ENCODE measurements at places on chromosomes 3 and 15.

- no peak for DNase-seq
Measured at GRCh38 chr3:177318559-177318958, 121.3 kb upstream of the TBL1XR1 start.

- DNase-seq, result no peak
Measured at GRCh38 chr15:66799242-66799641, 97.2 kb downstream of the SMAD6 start.

- peak; percentile 82 for DNase-seq
Measured at GRCh38 chr3:58025837-58026569, 17.8 kb downstream of the FLNB start.

- no peak for DNase-seq
Measured at GRCh38 chr15:28994831-28995596, 109.2 kb downstream of the APBA2 start.

DNA sequence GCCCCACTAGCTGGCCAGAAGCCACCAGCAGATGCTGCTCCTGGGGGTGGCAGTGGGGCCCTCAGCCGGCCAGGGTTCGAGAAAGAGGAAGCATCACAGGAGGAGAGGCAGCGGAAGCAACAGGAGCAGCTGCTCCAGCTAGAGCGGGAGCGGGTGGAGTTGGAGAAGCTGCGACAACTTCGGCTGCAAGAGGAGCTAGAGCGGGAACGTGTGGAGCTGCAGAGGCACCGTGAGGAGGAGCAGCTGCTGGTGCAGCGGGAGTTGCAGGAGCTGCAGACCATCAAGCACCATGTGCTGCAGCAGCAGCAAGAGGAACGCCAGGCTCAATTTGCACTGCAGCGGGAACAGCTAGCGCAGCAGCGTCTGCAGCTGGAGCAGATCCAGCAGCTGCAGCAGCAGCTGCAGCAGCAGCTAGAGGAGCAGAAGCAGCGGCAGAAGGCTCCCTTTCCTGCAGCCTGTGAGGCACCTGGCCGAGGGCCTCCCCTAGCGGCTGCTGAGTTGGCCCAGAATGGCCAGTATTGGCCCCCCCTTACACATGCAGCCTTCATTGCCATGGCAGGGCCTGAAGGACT is 17.5 kb upstream of the APEH start:
- no peak for DNase-seq

- DNase-seq, result no peak
Measured at GRCh38 chr15:67887776-67888175, 47.9 kb upstream of the RNU6-1 start.

- DNase-seq, result no peak
Measured at GRCh38 chr3:8555725-8556472, 54.3 kb downstream of the LMCD1 start.

GRCh38 chr3:21785765-21786437 is 34.9 kb upstream of the ZNF385D start:
- no peak for DNase-seq

DNA sequence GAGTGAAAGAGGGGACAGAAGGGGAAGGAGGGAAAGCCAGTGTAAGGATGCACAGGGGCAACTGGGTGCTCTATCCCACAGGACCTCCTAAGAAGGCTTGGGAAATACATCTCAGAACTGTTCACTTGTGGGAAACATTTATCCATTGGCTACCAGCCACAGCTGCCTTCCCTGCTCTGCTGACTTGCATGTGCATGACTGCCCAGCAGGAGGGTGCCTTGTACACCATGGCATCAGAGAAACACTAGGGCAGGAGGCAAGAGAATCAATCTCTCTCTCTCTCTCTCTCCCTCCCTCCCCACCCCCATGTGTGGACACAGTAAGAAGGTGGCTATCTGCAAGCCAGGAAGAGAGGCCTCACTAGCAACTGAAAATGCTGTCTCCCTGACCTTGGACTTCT is 62.9 kb upstream of the ZBTB38 start:
- DNase-seq, result no peak

GRCh38 chr3:45313743-45314403 is 74.5 kb upstream of the LARS2 start:
- DNase-seq, result no peak

- DNase-seq, result no peak
Measured at GRCh38 chr3:115325539-115325938, 178.5 kb upstream of the ZBTB20 start.

DNA sequence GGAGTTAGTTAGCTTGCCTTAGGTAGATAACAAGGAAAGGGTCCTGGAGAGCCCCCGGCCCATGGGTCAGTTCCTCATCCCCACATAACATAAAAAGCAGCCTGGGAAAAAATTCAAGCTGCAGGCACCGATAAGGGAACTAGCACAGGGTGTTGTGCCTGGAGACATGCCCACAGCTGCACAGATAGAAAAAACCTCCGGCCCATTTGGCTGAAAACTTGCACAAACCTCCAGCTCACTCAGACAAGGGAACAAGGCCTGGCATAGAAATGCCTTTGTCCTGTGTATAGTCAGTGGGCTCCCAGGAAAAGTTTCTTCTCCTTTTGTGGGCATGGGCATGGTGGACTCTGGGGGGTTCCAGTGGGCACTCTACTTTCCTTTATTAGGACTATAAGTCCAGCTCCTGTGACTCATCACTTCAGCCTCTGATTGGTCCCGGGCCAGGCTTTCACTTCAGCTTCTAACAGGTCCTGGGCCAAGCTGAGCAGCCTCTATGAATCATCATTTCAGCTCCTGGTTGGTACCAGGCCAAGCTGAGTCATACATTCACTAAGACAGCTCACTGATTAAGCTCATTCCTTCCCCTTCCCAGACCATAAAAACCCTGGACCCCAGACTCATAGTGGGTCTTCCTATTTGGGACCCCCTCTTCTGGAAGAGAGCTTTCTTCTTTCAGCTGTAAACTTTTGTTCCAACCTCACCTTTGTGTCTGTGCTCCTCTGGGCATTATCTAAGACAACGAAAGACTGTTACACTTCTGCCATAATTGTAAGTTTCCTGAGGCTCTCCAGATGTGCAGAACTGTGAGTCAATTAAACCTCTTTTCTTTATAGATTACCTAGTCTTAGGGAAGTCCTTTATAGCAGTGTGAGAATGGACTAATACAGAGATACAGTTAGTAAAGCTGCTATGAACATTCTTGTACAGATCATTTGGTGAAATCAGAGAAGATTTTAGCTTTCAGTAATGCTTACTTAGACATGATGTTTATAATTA is 348.0 kb upstream of the DPPA4 start:
- DNase-seq, result no peak

GRCh38 chr3:132134611-132135010 is 99.8 kb upstream of the CPNE4 start:
- DNase-seq, result no peak

All from NCI-H1092 (cell line).